ENCODE measurements at places on chromosomes 11 and 22.

- DNase-seq, result no peak
Measured at GRCh38 chr11:12125609-12126149, 15.3 kb downstream of the MICAL2 start.

- DNase-seq, result no peak
Measured at GRCh38 chr11:30855383-30856006, 269.3 kb upstream of the MPPED2 start.

DNA sequence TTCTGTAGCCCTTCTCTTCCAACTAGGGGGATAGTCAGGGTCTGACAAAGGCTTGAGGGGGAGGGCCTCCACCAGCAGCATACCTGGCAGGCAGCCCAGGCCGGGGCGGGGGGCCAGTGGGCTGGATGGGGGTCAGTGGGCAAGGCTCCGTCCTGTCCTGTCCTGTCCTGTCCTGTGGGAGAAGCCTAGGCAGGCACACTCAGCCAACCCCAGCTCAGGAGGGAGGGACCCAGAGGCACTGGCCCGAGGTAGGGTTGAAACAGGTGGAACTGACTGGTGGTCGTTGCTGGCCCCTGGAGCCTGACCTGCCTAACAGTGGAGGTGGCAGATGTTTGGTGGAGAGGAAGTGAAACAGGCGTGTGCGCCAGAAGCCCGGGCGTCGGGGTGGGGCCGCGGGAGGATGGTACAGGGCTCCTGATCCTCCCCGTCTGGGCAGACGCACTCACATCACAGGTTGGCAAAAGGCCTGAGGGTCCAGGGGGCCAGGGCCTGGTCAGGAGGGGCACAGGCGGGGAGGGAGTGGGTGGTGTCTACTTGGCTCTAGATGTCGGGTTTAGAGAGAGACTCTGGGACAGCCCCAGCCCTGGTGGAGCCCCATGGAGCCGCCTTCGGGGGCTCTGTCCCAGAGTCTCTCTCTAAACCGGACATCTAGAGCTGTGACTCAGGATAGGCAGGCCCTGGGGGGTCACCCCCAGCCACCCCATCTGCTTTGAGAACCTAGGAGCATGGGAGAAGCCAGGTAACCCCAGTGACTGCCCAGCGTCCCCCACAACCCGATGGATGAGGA is 32.5 kb upstream of the GRAMD4 start:
- no peak for DNase-seq

GRCh38 chr22:46125311-46125710 is 25.0 kb upstream of the PPARA start:
- no peak for DNase-seq

- DNase-seq, result no peak
Measured at GRCh38 chr11:33747979-33748378, 11.8 kb upstream of the CD59 start.

- DNase-seq, result no peak
Measured at GRCh38 chr11:120612513-120613263, 101.1 kb downstream of the GRIK4 start.

DNA sequence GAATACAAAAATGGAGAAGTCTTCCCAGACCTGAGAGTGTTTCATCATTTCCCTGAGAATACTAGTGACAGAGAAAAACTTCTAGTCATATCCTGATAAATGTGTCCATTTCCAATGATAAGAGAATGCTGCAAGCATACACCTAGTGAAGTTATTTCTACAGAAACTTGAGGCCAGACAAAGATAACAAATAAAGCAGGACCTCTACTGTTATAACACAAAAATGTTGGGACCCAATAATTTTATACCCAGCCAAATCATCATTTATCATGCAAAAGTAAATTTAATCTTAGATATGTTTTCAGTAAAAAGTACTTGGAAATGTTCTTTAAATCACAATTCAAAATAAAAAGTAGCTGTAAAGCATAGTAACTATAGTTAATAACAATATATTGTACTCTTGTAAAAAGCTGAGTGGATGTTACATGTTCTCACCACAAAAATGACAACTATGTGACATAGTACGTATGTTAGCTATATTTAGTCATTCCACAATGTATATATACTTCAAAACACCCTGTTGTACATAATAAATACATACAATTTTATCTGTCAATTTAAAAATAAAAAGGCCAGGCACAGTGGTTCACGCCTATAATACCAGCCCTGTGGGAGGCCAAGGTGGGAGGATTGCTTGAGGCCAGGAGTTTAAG is 12.6 kb downstream of the RRAS2 start:
- no peak for DNase-seq

- DNase-seq, result no peak
Measured at GRCh38 chr11:123187665-123188507, 7.2 kb downstream of the CLMP start.
